ENCODE measurements at places on chromosomes 16 and 17. TPM values are rescaled to one million over a fixed set of nuclear protein-coding genes. Genes with fewer than 3 reads are reported as not detected.

DNA sequence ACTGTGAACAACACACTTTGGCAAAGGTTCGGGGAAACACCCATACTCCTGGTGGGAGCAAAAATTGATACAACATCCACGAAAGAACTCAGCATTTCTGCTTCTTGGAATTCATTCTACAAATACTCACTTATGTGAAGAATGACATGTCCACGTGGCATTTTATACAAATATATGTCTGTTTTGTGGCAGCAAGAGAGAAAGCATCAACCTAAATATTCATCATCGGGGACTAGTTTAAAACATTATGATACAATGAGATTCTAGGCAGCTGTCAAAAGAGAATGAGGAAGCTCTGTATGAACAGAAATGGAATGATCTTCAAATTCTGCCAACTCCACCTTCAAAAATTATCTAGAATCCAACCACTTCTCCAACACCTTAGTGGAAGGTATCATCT, 25.7 kb upstream of the ALOX15 start:
- DNase-seq, result no peak

GRCh38 chr16:85657996-85658395, 30.8 kb downstream of the GINS2 start:
- peak; percentile 41 for DNase-seq

The GAST gene
- total RNA-seq, result not detected

GRCh38 chr17:8015957-8016631, 13.7 kb downstream of the GUCY2D start:
- DNase-seq, result peak; percentile 91

GRCh38 chr17:1720856-1721386, 3.6 kb upstream of the WDR81 start:
- DNase-seq, result peak; percentile 81

DNA sequence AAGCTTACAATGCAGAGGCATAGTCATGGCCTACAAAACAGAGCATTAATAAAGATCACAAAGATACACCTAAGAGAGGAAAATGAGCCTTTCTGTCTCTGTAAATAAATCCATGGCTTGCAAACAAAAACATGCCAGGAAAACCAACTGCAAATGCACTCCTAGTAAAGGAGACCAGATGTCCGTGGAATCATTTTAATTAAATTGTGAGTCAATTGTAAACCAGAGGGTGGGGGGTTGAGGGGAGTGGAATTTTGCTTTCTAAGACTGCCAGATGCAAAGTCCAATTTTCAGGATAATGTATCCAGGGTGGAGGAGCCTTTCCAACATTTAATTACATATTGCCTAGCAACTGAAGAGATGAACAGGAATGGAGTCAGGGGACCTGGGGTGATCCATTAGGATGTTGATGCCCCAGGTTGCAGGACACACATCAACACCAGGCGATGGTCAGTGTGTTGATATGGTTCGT, 390.3 kb upstream of the CCL2 start:
- DNase-seq, result no peak
